CD4-positive, alpha-beta T cell treated with Interleukin-15 for 1 hour (primary cell): ENCODE measurements at places on chromosomes 7 and 10.

DNA sequence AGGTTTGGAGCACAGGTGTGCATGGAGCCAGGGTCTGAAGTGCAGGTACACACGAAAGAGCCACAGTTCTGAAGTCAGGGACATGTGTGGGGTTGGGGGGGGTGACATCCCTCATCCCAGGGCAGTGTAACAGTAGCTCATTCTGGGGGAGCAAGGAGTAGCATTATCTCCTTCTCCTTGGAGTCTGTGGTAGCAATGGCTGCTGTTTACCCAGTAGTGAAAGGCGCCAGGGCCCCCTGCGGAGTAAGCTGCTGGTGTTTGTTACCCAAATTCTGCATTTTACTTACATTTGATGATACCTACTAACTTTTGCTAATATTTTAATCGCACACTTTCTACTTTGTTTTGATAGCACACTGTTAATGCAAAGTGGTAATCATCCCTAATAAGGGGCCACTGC lies 665.5 kb downstream of the GATA3 start:
- no peak for DNase-seq

GRCh38 chr7:148901178-148901577 lies 17.1 kb upstream of the EZH2 start:
- no peak for DNase-seq

GRCh38 chr7:48363174-48363573 lies 191.9 kb downstream of the ABCA13 start:
- no peak for DNase-seq

DNA sequence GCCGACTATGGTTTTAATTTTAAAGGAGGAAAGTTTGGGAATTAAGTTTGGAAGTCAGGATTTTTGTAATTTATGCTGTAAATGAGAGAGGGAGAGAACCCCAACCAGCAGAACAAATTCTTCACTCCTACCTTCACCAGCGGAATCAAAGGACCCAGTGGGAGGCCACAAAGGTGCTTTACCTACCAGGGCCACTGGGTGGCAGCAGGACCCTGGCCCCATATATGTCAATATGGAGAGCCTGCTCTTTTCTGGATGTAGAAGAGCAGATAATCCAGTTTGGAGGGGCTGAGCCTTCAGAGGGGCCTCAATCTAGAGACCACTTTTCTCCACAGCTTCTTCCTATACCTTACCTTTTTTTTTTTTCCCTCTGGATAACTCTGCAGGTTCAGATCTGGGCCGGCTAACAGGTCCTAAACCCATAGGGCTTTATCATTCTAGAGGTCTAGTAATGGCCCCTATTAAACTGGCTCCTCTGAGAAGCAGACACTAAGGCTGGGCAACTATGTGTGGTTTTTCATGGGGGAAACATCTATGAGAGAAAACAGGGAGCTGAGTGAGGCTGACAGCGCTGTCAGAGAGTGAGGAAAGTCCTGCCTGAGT lies 8.5 kb upstream of the SCD start:
- DNase-seq = peak; percentile 75

DNA sequence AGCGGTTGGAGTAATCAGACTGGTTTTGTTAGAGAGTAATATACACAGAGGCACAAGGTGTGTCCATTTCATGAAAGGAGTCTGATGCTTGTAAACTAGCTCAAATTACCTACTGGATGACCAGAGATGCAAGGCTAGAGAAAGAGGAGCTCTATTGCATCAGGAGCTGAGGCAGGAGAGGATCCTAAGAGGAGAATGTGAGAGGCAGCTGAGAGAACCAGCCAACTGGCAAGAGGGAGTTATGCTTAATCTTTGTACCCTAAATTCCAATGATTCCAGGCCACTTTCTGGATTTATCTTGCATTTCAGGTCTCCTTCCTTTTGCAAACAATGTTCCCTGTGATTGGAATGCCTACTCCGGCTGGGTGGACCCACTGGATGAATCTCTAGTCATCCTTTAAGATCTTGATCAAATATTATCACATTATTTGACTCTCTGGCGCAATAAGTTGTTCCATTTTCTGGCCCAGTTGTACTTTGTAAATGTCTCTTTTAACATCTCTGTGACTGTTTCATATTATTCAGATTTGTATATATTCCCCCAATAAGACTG lies 57.5 kb upstream of the PTPN12 start:
- no peak for DNase-seq

DNA sequence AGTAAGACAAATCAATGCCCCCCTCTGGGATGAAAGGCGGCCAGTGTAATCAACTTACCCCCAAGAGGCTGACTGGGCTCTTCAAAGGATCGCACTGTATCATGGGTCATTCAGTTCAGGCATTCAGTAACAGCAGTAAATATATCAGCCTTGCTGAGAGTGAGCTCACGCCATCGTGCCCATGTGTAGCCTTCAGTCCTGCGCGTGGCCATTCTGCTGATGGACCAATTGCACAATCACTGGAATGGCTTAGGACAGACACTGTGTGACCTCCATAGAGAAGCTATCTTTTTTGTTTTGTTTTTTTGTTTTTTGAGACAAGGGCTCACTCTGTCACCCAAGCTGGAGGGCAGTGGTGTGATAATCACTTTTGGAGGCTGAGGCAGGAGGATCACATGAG lies 9.1 kb upstream of the PRKRIP1 start:
- DNase-seq = no peak

- no peak for DNase-seq
Measured at GRCh38 chr10:43264344-43264964, 2.4 kb downstream of the RASGEF1A start.

DNA sequence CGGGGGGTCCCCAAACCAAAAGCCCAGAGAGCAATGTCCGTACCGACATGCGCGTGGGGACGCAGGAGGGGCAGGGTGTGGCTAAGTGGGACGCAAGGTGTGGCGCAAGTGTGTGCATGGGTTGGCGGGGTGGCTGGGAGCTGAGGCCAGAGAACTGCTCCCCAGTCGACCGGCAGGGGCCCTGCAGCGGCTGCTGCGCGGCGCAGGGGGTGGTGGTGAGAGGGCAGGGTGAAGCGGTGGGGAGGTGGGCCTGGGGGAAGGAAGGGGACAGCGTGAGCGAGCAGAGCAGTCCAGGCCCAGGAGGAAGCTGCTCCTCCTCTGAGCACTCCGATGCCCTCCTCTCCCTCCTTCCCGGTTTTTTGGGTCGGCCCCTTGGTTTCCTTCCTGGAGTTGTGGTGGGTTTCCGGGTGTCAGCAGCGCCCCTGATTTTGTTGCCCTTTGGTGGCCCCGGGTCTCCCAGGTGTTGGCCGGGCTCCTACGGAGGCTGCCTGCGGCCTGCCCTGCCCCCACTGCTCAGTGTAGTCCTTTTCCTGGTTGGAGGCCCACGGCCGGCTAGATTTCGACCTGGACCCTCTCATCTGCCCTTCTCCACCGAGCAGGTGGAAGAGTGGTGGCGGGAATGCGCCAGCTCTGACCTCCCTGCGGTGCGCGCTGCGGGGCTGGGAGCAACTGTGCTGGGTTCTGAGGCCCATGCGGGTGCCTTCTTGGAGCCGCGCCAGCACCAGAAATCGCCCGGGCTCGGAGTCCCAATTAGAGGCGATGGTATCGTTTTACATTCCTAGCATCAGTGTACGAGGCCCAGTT lies 40.5 kb upstream of the COMTD1 start:
- no peak for DNase-seq

- no peak for DNase-seq
Measured at GRCh38 chr7:69994886-69995542, 396.7 kb downstream of the AUTS2 start.

GRCh38 chr10:85961073-85961472 lies 405.5 kb downstream of the GRID1 start:
- DNase-seq = no peak

DNA sequence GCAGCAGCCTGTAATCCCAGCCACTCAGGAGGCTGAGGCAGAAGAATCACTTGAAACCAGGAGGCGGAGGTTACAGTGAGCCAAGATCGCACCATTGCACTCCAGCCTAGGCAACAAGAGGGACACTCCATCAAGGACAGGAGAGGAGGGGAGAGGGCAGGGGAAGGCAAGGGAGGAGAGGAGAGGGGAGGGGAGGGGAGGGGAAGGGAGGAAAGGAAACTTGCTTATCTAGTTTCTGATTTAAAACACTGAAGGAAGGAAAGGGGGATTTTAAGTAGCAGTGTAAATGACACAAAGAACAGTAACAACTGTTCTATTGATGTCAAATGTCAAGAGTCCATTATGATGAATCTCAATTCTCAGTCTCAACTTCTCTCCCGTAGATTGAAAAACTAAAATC lies 43.7 kb downstream of the SRPK2 start:
- DNase-seq = no peak

GRCh38 chr10:65622608-65623007 lies 1303.2 kb upstream of the LRRTM3 start:
- DNase-seq = no peak

DNA sequence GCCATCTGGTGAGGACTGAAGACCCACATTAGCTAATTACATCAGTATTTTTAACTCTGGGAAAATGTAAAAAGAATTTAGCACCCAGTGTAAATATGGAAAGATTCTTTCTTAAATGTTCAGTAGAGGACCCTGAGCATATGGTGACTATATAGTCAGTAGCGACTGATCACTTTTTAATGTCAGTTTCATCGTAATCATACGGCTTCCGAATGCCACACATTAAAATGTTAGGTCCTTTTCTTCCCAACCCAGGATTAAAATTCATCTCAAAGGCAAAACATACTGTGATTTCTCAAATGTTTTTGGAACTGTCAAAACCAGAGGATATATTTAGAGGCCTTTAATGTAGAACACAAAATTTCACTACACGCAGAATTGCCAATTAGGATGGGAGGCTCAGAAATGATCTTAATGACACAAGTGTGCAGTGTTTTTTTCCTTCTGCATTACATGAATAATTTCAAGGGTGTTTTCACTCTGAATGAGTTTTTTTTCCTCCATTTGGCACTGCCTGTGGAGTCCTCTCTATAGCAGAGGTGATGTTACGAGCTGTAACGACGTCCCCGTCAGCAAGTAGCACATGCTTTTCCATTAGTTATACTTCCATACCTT lies 382.7 kb downstream of the PAXIP1 start:
- DNase-seq = no peak

GRCh38 chr7:13017333-13017857 lies 330.0 kb downstream of the ARL4A start:
- DNase-seq = no peak

GRCh38 chr10:52897162-52897561 lies 124.6 kb upstream of the MBL2 start:
- DNase-seq = no peak

DNA sequence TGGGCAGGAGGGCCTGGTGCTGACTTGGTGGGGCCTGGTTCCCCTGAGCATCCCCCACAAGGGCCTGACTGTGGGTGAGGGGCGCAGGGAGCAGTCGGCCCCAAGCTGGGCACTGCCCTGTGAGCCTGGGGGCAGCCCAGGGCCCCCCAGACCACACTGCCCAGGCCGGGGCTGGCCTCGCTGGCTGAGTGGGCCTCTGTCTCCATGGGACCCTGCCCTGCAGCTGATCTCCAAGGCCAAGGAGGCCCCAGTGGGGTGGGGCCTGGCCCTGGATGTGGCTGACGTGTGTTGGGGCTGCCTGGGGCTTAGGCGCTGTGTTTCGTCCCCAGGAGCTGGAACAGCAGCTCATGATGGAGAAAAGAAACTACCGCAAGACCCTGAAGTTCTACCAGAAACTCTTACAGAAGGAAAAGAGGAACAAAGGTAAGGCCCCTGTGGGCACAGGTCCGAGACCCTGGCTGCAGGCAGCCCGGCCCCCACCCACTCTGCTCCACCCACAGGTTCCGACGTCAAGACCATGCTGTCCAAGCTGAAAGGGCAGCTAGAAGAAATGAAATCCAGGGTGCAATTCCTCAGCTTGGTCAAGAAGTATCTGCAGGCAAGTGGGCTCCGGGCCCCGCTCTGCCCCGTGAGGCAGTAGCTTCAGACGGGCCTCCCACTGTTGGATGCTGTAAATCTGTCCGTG lies 23.5 kb upstream of the UTF1 start:
- no peak for DNase-seq

GRCh38 chr7:851204-851603 lies 18.9 kb downstream of the SUN1 start:
- DNase-seq = no peak

DNA sequence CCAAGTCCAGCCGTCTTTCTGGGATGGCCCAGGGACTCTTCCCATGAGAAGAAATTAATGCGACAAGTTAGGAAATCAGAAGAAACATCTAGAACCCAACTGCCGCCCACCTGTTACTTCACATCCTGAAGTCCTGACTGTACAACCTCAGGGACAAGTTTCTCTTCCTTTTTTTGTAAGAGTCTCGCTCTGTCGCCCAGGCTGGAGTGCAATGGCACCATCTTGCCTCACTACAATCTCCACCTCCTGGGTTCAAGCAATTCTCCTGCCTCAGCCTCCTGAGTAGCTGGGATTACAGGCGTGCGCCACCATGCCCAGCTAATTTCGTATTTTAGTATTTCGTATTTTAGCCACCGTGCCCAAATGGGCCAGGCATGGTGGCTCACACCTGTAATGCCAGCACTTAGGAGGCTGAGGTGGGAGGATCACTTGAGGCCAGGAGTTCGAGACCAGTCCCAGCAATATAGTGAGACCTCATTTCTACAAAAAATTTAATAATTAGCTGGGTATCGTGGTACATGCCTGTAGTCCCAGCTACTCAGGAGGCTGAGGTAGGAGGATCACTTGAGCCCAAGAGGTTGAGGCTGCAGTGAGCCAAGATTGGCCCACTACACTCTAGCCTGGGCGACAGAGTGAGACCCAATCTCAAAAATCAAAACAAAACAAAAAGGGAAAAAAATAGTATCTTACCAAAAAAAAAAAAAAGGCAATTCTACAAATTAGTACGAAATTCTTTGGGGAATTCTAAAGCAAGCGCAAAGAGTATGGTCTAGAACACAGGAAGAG lies 20.8 kb downstream of the LAT2 start:
- peak; percentile 51 for DNase-seq
